NCI-H1092 treated with DMSO at 0.1 percent for 48 hours (cell line): ENCODE measurements at places on chromosomes 4 and X.

- no peak for DNase-seq
These were observed 18.5 kb upstream of the AP1AR start for GRCh38 chr4:112213091-112213490.

DNA sequence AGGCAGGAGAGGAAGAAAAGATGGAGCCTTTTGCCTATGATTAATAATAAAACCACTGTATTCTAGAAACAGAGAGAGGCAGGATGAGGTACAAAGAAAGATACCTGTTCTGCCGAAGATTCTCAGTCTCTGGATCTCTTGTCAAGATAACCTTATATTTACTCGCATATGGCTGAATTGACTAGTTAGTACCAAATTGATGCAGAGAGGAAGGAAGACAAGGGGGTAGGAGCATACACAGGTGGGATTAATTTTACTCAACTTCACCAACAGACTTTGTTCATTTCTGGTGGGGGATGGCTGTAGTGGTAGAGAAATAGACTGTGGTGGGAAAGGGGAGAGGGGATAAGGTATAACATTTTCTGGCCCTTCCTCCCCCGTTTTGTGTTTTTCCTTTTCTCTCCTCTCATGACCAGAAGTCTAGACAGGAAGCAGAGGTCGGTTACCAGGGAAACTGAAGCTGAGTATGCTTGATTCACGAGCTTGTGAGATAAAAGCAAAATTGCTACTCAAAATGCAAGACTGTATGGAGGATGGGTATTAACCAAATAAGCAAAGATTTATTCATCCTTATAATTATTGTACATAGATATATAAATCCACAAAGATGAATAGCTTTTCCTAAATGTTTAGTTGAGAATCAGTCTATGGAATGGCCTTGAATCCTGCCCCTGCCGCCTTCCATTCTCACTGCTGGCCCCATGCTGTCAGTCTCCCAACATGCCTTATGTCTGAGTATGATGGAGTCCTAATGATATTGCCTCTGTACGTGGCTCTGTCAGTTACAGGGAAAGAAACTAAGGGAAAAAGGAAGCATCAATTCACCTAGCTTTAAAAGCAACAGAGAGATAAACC, 17.8 kb upstream of the PAGE2B start:
- peak; percentile 69 for DNase-seq

DNA sequence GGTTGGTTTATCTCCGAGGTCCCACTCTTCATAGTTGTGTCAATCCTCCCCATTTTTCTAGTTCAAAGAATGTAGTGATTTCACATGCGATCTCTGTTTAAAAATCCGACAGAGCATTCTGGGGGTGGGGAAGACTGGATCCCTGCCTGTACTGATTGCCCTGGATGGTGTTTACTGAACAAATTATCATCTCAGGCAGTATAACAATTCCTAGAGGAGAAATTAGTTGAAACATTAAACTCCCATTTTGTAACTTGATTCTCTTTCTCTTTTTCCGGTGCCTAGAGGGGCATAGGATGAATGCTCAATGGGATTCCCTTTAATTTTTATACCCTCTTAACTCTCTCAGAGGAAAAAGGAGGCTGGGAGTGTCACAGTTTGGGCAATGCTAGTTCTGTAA, 10.0 kb upstream of the CWH43 start:
- DNase-seq = no peak

DNA sequence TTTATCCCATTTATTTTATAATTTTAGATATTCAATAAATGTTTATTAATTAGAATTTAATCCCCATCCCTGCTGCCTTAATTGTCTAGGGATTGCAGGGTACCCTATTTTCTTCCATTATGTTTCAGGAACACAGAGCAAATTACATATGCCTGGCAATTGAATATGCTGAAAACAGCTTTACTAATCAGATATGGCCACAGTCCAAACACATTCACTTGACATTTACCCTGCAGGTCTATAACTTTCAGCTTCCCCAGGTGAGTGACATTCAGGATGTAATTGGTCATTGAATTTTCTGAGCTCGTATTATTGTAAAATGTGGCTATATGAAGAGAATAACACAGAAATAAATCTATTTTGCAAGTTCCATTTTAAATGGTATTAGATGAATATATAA, 218.7 kb upstream of the NDST4 start:
- DNase-seq = peak; percentile 5

DNA sequence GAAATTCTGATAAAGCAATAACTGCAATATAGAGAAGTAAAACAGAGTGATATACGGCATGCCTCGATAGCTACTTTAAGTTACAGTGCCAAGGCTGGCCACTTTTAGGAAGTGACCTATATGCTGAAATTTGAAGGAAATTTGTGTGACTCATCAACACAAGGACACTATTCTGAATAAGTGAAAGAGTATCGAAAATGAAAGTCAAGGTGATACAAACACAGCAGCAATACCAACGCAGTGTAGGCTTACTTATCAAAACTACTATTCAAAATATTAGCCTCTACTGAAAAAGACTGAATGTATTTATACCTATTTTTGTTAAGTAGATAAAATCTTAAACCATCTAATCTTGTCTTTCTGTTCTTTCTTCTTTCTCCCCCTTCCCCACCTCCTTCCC, 459.9 kb upstream of the GNPDA2 start:
- DNase-seq = no peak

GRCh38 chrX:70432936-70433847, 10.1 kb downstream of the GDPD2 start:
- no peak for DNase-seq

- DNase-seq = no peak
These were observed 33.2 kb upstream of the CLDN24 start for GRCh38 chr4:183355405-183355804.

GRCh38 chr4:37615059-37615719, 71.0 kb downstream of the RELL1 start:
- DNase-seq = no peak

GRCh38 chr4:139392797-139393196, 61.1 kb upstream of the RAB33B start:
- DNase-seq = no peak

- no peak for DNase-seq
These were observed 21.2 kb downstream of the WDR1 start for GRCh38 chr4:10095296-10095991.

- DNase-seq = no peak
These were observed 154.2 kb downstream of the AMELX start for GRCh38 chrX:11447418-11447817.

DNA sequence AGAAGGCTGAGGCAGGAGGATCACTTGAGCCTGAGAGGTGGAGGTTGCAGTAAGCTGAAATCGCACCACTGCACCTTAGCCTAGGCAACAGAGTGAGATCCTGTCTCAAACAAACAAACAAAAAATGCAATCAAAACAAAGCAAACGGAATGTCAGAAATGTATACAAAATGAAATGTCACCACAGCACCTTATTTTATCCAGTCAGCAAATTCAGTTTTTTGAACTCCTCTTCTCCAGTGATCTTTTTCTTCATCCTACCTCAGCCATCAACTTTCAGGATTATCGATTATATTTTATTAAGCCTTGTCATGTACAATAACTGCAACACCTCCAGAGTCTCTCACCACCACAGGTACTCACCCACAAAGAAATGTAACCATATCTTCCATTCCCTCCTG, 31.1 kb upstream of the HPGDS start:
- no peak for DNase-seq

DNA sequence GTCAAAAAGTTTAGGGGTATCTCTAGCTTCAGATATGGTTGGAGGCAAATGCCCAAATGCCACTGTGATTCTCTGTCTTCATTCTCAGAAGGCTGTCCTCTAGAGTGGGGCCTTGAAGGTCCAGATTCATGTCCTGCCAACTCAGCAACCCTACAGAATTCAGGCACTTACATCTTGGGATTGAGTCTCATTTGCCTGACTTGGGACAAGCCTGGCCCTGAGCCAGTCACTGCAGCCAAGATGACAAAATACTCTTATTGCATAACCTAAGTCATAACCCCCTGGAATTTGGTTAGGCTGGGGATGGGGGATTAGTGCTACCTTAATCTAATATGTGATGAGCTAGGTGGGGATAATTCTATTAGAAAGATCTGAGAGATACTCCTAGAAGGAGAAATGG, 100.5 kb downstream of the AREG start:
- no peak for DNase-seq

- DNase-seq = peak; percentile 76
These were observed 169.5 kb upstream of the SMARCAD1 start for GRCh38 chr4:94038195-94038594.

DNA sequence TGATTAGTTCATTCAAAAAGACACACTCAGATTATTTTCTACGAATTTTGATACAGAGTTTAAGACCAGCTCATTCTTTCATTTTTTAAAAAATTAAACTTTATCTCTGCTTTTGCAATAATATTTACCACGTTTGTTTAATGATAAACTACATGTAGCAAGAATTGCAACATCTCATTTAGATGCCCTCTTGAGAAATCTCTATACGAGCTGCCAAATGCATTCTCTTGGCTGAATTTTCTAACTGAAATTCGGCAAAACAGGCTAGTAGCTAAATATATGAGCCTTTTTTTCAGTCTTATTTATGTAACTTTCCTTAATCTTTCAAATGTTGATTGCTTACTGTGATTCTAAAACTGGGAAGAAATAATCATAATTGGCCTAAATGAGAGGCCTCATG, 2.1 kb upstream of the GC start:
- no peak for DNase-seq

DNA sequence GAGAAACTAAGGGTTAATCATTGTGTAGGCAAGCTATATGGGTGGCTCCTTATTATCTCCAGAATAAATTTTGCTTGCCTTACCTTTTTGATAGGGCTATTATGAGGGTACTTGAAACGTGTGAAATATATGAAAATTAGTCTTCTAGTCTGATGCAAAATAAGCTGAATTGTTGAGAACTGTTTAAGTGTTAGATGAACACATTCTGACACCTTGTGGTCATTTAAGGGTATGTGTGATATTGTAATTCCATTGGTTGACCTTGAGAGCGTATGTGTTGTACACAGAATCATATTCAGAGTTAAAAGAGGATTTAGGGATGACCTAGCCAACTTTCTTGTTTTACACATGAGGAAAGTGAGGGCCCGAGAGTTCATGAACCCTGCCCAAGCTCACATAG, 44.6 kb upstream of the LINC00632 start:
- DNase-seq = no peak

- DNase-seq = no peak
These were observed 112.0 kb downstream of the HHIP start for GRCh38 chr4:144757969-144758368.

DNA sequence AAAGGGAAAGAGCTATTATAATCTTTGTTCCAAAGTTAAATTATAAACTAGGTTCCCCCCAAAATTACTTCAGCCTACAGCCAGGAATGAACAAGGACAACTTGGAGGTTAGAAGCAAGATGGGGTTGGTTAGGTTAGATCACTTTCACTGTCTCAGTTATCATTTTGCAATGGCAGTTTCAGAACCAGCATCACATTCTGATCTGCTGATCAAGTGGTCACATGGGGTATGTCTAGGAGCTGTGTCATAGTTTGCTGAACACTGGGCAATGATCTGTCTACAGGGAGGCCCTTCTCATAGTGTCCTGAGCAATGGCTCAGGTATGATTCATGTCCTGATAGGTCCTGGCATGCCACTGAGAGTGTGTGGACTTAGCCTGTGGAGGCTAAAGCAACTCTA, 41.6 kb upstream of the XIAP start:
- DNase-seq = no peak
